ENCODE measurements at places on chromosomes 1 and 21.

DNA sequence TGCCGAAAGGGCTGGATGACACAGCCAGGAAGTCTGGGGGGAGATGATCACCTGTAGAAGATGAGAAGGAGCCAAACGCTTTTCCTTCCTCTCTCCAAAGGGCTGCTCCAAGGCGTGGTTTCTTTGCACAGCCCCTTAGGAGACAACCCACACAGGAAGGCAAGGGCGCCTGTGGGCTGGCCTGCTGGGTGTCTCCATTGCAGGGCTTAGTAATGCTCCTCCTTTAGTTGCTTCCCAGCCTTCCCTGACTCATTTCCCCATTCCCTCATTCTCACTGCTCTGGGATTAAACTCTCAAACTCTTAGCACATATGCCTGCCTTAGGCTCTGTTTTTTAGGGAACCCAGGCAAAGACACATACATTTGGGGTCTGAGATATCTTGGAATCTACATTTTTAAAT is 1.7 kb upstream of the CLCA1 start:
- DNase-seq = no peak

DNA sequence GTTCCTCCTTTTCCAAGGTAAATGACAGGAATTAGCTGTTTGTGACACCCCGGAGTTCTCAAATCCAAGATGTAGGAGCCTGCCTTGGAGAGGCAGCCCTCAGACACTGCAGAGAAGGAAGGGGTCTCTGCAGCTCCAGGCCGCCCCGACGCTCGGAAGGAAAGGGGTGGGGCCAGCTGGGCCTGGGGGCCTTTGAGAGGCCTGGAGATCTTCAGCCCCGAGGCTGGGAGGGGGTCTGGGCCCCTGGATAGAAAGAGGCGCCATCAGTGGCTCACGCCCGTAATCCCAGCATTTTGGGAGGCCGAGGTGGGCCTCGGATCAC is 1.1 kb upstream of the TNFRSF18 start:
- DNase-seq = no peak

DNA sequence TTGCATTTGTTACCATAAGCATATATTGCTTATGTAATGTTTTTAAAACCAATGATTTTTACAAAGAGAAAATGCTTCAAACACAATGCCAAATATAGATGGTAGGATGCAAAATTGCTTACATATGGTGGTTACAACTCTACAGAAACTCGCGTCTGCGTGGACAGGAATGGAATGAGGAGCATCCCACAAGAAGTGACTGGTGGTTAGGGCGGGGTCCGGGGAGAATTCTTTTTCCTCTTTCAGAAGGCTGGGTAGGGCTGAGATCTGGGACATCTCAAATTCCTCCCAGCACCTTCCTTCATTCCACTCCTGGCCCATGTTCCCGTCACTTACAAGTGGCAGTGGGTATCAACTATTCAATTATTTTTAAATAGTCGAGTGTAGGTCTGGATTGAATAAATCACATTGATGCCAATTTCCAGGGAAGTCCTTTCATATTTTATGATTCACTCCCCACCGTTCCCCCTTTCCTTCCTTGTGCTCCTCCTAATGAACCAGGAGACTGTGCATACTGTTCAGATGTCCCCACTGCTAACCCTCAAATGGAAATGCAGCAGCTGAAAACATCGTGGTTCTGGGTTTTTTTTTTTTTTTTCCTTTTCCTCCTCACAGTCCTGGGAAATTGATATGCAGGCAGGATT is 174.5 kb upstream of the POU3F1 start:
- no peak for DNase-seq

- no peak for DNase-seq
These were observed 51.8 kb downstream of the POU2F1 start for GRCh38 chr1:167272369-167272957.

GRCh38 chr1:13860031-13860430 is 160.0 kb downstream of the PRDM2 start:
- no peak for DNase-seq

GRCh38 chr1:157751283-157751682 is 25.6 kb downstream of the FCRL2 start:
- no peak for DNase-seq

DNA sequence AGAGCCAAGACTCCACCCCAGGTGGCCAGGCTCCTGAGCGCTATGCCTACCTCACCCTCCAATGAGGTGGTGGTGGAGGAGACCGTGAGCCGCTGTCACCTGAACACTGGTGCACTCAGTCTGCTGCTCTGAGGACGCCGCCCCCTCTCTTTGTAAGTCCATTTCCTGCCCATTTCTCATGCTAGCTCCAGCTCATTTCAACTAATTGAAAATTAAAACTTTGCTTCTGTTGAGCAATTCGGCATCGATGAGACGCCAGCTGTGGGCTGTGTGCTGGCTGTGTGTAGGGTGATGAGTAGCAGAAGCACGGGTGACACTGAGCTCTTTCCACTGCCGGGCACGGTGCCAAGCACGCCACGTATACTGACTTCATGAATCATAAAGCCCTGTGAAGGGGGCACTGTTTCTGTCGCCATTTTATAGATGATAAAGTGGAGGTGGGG is 11.2 kb downstream of the TNFRSF1B start:
- peak; percentile 76 for DNase-seq

- no peak for DNase-seq
These were observed 19.3 kb upstream of the PTPRC start for GRCh38 chr1:198619375-198620140.

GRCh38 chr1:204889681-204890383 is 19.2 kb downstream of the NFASC start:
- DNase-seq = no peak

DNA sequence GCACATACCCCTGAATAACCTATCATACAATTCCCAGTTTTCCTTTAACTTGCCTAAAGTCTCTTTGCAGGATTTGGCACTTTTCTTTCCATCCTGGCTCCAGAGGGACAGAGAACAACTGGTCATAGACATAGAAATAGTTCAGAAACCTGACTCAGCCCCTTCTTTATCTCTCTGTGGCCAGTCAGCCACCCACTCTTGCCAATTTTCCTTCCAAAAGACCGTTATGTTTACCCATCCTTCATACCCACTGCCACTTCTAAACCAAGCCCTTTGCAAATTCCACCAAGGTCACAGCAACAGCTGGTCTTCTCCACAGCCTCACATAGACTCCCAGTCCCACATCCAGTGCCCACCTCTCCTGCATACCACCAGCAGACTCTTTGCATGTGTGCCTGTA is 127.2 kb upstream of the FGGY start:
- DNase-seq = no peak

GRCh38 chr21:16838331-16838730 is 674.5 kb upstream of the CXADR start:
- DNase-seq = no peak
